Pulmonary artery endothelial cell (primary cell): ENCODE measurements at places on chromosomes 5 and 9. TPM values are rescaled to one million over a fixed set of nuclear protein-coding genes. Genes with fewer than 3 reads are reported as not detected.

Gene PCDHA3
- 0.18 and 0.26 TPM in 2 replicates for total RNA-seq

Gene PCDHA8
- total RNA-seq = under 0.01 and 0.04 TPM in 2 replicates

Gene PLEKHG4B
- not detected in 2 replicates for total RNA-seq

GRCh38 chr9:92775466-92775865, 10.8 kb upstream of the BICD2 start:
- DNase-seq = no peak

GRCh38 chr9:134341306-134341705, 15.1 kb downstream of the RXRA start:
- DNase-seq = no peak

DNA sequence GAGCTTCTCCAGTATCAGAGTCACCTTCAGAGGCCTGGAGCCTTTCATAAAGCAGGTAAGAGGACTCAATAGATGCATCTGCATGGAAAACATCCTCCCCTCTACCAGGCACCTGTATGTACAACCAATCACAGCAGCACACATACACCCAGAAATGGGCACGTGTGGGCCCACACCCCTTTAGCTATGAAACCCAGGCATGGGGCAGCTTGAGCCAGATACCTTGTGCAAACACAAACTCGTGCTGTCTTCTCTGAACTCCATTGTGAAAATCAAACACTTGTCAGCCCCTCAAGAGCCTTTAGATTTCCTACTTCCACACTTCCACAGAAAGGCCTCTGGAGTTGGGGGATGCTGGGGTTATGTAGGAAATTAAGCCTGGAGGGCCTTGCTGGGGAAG, 1.1 kb upstream of the CSF2 start:
- no peak for DNase-seq

GRCh38 chr5:174723315-174723978, 935 bp upstream of the MSX2 start:
- no peak for DNase-seq
